ENCODE measurements at places on chromosomes 3 and 15. TPM values are rescaled to one million over a fixed set of nuclear protein-coding genes. Genes with fewer than 3 reads are reported as not detected.

Gene BNC1
- total RNA-seq = 0.18 TPM

Gene UNC13C
- 0.05 TPM for total RNA-seq

Gene GOLGA6L10
- total RNA-seq = 0.45 TPM

Gene FOXB1
- 0.28 TPM for total RNA-seq

Gene TMEM207
- total RNA-seq = 0.13 TPM

Gene TM4SF18
- 0.66 TPM for total RNA-seq

Gene SLC6A20
- total RNA-seq = 0.64 TPM

Gene RARRES1
- total RNA-seq = 2.5 TPM
